ENCODE measurements at places on chromosomes 7 and 10.
A peak's percentile ranks its signal among the peaks of the same experiment; 100 is the strongest.

DNA sequence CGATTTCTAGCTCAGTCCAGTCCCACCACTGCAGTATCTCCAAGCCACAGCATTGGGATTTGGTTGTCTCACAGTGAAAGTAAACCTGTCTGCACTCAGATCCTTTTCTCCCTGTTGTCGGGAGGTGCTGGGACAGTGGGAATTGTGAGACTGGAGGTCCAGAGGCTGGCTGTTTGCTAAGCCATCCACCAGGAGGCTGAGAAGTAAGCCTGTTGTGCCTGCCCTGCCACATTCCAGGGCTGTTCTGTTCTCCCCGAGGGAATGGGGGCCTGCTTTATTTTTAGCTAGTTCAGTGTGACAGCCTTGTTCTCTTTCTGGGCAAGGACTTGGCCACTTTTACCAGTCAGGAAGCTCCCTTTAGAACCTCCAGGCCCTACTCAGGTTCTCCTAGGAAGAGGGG lies 54.9 kb downstream of the HK1 start:
- peak; percentile 50 for DNase-seq

GRCh38 chr10:75870039-75870645 lies 438.7 kb downstream of the LRMDA start:
- peak; percentile 60 for DNase-seq

DNA sequence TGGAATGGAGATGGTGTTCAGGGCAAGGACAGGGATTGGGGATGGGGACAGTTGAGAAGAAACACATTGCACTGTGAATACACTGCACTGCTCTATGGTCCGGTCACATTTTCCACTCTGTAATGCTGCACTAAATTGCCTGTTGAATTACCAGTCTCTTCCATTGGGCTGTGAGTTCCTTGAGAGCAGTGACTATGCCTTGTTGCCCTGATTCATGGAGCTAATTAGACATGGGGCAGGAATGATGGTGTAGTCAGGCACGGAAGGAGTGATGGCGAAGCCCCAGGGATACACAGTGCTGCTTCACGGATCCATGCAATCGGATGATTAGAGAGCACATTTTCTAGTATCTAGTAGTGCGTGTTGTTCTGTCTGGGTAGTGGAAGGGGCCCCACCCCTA lies 25.4 kb upstream of the GPAM start:
- peak; percentile 95 for DNase-seq

DNA sequence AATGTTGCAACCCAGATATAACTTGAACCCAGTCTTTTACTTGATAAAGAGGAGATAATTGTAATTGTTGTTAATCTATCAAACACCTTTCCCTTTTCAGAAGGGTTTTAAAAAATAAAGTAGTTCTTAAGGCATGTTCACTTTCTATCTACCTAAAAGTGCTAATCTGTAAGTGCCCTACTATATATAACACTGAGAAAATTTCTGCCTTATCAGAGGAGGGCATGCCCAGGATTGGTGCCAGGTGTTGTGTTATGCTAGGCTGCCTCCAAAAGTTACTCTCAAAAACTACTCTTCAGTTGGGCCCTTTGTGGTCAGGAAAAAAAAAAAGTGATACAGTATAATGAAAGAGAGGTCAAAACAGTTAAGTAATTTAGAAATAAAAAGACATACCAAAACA lies 36.3 kb downstream of the SMNDC1 start:
- DNase-seq, result no peak

GRCh38 chr10:71351628-71352319 lies 32.7 kb downstream of the SLC29A3 start:
- DNase-seq, result no peak

DNA sequence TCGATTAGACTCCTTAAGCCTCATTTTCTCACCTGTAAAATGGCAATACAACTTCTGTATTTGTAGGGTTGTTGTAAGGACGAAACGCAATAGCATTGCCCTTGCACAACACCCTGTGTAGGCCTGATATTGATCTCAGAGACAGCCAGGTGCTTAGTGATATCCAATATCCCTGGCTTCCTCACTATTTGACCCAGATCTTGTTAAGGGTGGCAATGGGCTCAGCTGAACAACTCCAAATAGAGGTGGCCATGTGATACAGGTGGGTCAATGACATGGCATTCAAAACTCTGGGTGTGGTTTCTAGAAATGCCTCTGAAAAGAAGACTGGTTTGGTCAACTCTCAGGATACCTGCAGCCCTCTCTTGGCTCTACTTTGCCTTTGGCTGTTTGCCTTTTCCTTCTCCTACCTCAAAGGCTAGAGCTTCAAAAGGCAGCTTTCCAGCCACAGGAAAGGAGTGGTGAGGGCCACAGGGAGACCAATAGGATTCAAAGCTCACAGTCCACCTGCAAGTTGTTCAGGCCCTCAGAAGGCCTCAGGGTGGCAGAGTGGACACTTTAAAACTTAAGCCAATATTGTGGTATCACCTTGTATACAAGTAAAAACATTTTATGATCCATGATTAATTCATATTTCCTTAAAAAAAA lies 14.9 kb upstream of the GATAD1 start:
- DNase-seq, result no peak

DNA sequence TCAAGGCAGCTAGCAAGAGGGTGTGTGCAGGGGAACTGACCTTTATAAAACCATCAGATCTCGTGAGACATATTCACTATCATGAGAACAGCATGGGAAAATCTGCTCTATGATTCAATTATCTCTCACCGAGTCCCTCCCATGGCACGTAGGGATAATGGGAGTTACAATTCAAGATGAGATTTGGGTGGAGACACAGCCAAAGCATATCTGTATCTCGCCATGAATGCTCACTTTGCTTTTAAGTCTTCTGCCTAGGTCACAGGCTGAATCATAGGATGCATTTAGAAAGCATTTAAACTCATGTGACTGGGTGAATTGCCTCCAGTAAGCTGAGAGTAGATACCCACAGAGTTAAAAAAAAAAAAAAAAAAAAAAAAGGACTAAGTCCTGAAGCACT lies 220.0 kb downstream of the AGMO start:
- DNase-seq, result no peak

GRCh38 chr10:10778959-10779358 lies 238.7 kb upstream of the CELF2 start:
- peak; percentile 59 for DNase-seq

- no peak for DNase-seq
Observed at GRCh38 chr10:50554376-50554994, 69.3 kb downstream of the SGMS1 start.

GRCh38 chr7:66524738-66525137 lies 103.9 kb upstream of the KCTD7 start:
- DNase-seq, result no peak

DNA sequence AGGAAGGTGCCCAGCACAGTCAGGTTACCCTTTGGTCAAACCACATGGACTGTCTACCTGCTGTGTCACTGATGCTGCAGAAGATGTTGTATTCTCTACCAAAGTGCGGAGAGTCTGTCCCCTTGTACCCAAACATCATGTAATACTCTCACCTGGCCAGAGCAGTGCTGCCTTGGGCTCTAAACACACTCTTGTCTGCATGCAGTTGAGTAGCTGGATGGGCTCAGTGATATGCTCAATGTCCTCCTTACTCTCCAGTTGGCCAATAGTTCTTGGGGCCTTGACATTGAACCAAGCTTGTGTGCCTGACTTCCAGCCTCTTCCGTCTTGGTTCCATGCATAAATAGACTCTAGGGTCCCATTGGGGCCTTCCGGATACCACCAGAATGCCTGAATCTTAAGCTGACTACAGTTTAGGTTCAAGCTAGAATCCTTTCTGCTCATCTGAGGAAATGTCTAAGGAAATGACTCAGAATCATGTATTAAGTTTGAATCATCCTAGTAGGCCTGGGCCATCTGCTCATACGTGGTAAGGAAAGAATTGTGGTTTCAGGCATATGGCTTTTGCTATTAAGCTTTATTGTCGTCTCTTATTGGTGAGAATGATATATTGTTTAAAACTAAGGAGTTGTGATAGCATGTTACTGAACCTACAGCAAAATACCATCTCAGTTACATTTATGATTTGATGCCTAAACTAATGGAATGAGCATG lies 118.0 kb downstream of the OTUD1 start:
- DNase-seq, result peak; percentile 86

DNA sequence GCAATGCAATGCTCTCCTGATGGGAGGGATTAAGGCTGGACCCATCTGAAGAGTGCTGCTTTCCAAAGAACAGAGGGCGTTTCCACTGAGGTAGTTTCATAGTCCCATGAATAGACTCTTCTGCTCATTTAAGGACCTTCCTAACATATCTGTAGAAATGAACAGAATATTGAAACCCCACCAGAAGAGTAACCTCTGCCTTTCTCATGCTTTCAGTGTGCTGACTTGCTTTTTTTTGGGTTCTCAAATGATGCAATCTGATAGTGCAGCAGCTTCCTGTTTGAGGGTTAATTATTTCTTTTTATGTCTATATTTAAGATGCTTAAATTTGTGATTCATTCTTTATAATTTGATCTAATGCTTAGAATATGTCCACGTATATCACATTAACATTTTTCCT lies 82.2 kb downstream of the GATA3 start:
- no peak for DNase-seq

GRCh38 chr10:43809211-43809930 lies 160.7 kb upstream of the ZNF32 start:
- peak; percentile 94 for DNase-seq

DNA sequence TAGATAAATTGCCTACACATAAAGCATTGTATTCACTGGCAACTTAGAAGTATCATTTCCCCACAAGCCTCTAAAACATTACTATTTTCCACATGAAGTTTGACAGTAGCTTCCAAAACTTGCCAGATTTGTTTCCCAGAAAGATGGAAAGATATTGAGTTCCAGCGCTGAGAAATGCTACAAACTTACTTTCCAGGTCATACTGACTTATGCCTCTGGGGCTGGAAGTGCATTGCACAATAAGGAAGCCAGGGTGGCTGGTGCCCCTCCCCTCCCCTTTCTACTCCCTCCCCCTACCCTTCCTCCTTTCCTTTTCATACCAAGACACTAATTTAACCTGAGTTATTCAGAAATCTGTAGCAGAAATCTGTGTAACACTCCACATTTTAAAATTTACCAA lies 212.6 kb downstream of the WDR37 start:
- DNase-seq, result no peak

GRCh38 chr7:137768366-137768765 lies 78.4 kb downstream of the DGKI start:
- DNase-seq, result peak; percentile 46

DNA sequence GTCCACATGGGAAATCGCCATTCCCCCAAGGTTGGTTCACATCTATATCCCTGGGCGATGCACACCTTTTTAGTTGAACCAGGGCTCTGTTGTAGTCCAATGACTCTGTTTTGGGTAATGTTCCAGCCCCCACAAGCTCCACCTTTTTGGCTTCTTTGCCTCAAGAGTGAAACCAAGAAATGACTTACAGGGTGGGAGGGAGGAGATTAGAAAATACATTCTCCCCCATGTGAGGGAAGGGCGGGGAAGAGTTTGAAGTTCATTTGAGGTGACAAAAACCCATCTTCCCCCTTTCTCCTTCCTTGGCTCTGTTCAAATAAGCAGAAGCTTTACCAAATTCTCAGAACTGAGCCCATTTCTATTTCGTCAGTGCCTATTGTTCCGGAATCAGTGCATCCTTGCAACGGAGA lies 82.8 kb downstream of the GATA3 start:
- no peak for DNase-seq

- DNase-seq, result no peak
Observed at GRCh38 chr7:76514926-76515771, 4.8 kb downstream of the UPK3B start.
